ENCODE measurements at places on chromosomes 4 and X.

GRCh38 chrX:68872171-68872570 is 43.4 kb downstream of the EFNB1 start:
- no peak for DNase-seq

DNA sequence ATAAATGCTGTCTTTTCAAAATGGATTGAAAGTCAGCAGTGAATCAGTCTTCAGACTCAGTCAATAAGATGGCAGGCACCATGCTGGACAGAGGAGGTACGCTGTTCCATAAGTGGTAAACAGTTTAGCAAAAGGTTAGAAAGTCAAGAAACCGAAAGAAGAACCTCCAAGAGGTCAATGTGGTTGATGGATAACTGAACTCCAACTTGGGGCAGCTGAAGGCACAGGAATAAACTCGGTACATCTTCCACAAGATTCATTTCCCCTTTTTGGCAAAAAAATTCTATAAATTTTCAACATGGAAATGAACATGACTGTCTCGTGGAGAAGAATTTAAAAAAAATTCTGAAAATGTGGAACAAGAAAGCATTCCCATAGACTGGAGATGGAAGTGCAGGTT is 18.4 kb upstream of the SEL1L3 start:
- DNase-seq = no peak

DNA sequence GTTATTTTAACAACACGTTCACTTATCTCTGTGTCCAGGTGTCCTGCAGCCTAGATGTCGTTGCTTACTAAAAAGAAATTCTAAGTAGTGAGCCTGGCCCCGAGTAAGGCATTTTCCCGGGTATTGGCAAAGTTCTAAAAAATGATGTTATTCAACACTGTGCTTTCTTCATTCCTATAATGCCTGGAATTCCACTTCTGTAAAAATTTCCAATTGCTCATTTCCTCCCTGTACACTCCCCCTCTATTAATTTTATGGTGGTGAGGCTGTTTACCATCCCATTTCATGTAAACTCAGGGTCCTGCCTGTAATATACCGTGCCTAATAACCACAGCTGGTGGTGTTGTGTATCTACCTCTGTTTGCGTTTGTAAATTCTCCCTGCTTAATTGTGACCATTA is 14.2 kb downstream of the BST1 start:
- DNase-seq = no peak

DNA sequence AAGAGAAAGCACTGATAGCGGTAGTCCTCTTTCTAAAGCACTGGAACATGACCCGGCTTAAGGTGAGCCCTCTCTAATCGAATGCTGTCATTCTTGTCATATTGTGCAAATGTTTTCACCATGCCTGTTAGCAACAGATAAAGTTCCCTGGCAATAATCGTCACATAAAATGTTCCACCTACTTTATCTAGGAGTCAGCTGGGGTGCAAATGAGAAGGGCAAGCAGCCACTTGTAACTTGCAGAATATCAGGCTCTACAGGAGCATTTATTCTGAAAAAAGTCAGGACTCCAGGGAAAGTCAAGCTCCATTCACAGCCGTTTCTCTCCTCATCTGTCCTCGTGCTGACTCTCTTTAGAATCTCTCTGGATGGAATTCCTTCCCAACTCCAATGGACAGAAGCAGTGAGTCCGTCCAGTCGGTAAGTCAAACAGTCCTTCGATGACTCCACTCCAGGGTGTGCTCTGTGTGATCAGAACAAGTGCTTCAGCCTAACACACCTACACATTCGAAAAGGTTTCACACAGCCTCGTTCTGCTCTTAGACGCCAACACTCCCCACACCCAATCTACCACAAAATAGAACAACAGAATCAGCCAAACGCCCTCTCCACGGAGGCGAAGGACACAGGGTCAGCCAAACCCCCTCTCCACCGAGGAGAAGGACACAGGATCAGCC is 101.7 kb upstream of the FRG1 start:
- DNase-seq = no peak

Measured in activated CD4-positive, alpha-beta T cell treated with anti-CD3 and anti-CD28 coated beads, Interleukin-2, Interleukin-4, amounts not matched to agents 100 ng/mL and 50 ng/mL, durations not matched to agents 16 hours and 8 hours (primary cell).